Forelimb muscle (tissue), 1 donor: ENCODE measurements at places on chromosomes 2 and 18.

DNA sequence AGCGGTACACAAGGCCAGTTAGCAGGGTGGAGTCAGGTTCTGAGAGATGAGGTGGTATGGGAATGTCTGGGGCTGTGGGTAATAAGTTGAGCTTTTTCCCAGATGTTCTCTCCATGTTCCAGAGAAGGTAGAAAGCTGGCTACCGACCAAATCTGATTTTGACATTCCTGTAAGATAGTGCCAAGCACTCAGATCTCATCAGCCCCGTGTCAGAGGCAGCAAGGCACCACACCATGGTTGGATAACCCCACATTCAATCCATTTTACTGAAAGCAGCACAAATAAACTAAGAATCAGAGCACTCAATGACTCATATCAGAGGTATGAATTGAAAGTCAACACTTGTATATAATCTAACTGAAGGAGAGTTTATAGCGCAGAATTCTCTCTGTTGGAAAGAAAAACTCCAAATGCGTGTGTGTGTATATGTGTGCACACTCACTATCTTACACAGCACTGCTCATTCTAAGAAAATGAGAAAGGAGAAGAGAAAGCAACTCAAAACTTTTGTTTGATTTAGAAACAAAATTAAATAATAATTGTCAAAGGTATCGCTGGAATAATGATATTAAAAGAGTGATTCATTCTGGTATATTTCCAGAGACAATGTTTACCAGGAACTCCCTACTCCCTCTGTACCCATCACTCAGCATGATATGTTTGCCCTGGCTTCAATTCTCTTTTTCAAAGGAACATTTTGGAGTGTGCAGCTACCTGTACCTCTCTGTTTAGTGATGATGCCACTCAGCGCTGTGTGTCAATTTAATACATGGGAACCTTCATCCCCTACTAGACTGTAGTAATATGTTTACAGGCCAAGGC lies 375.1 kb upstream of the ID2 start:
- no peak for DNase-seq

- DNase-seq: no peak
These were observed 755 bp downstream of the NOL4 start for GRCh38 chr18:34223893-34224422.

GRCh38 chr18:7548721-7549120 lies 18.4 kb upstream of the PTPRM start:
- DNase-seq: no peak

GRCh38 chr2:24448797-24449196 lies 42.3 kb upstream of the NCOA1 start:
- DNase-seq: no peak

GRCh38 chr2:104871649-104871971 lies 17.7 kb downstream of the POU3F3 start:
- no peak for DNase-seq

DNA sequence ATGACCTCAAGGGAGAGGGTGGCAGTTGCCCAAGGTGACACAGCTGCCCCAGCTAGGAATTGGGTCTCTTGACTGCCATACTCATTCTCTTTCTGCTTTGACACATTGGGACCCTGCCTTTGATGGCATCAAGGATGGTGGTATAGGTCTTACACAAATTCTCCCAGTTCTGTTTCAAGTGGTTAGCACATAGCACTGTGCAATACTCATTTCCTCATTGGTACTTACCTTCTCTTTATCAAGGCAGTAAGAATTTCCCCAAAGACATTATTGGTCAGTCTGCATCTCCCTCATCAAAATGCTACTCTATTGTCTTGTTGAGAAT lies 35.9 kb upstream of the CCDC93 start:
- DNase-seq: no peak
